ENCODE measurements at places on chromosomes 7 and 10. TPM values are rescaled to one million over a fixed set of nuclear protein-coding genes. Genes with fewer than 3 reads are reported as not detected.

The SRRM3 gene
- total RNA-seq: 0.30 TPM

The MAD1L1 gene
- total RNA-seq: 44.9 TPM

The CUZD1 gene
- total RNA-seq: 0.30 TPM

The CEP41 gene
- total RNA-seq: 13.4 TPM

The PTPN20 gene
- 0.59 TPM for total RNA-seq

The HMX2 gene
- not detected for total RNA-seq

The GPR158 gene
- 0.05 TPM for total RNA-seq

The PCBD1 gene
- 42.9 TPM for total RNA-seq

The ARMC3 gene
- not detected for total RNA-seq

The CALML3 gene
- total RNA-seq: not detected

The LLCFC1 gene
- not detected for total RNA-seq

The LSM5 gene
- 20.2 TPM for total RNA-seq

The GIMAP7 gene
- not detected for total RNA-seq

The MRPS17 gene
- 10.7 TPM for total RNA-seq

The CCL24 gene
- not detected for total RNA-seq

The PAPOLB gene
- not detected for total RNA-seq

The MACROH2A2 gene
- total RNA-seq: 5.6 TPM

The PAX4 gene
- total RNA-seq: not detected

The IL6 gene
- total RNA-seq: 23.2 TPM

The CFTR gene
- total RNA-seq: not detected

The RGR gene
- total RNA-seq: not detected

The SH3PXD2A gene
- 77.4 TPM for total RNA-seq

The MARVELD1 gene
- 49.9 TPM for total RNA-seq

The SH2D4B gene
- not detected for total RNA-seq

The TUBAL3 gene
- not detected for total RNA-seq

The TMEM213 gene
- total RNA-seq: not detected

The NUTM2A gene
- total RNA-seq: 0.37 TPM

The ERVW-1 gene
- not detected for total RNA-seq

The FKBP6 gene
- not detected for total RNA-seq

The ACHE gene
- 0.30 TPM for total RNA-seq

The SLC13A1 gene
- total RNA-seq: not detected

The NPY4R gene
- total RNA-seq: 2.1 TPM

The CLDN3 gene
- not detected for total RNA-seq

The NANOS1 gene
- total RNA-seq: 0.23 TPM

The CFAP43 gene
- 0.18 TPM for total RNA-seq

The RPEL1 gene
- not detected for total RNA-seq

The TSPAN33 gene
- total RNA-seq: 1.2 TPM

The ELMO1 gene
- under 0.01 TPM for total RNA-seq

The TACR2 gene
- under 0.01 TPM for total RNA-seq

The PITX3 gene
- not detected for total RNA-seq

The OPN4 gene
- 0.14 TPM for total RNA-seq

The CPA4 gene
- total RNA-seq: 113 TPM

The ZNF365 gene
- 2.8 TPM for total RNA-seq

The NPSR1 gene
- not detected for total RNA-seq

Data from smooth muscle cell of the umbilical artery (primary cell).